ENCODE measurements at places on chromosomes 12 and 14. TPM values are rescaled to one million over a fixed set of nuclear protein-coding genes. Genes with fewer than 3 reads are reported as not detected.
A peak's percentile ranks its signal among the peaks of the same experiment; 100 is the strongest.

GRCh38 chr14:100239840-100240667 is 1.1 kb downstream of the YY1 start:
- DNase-seq: peak; percentile 78

DNA sequence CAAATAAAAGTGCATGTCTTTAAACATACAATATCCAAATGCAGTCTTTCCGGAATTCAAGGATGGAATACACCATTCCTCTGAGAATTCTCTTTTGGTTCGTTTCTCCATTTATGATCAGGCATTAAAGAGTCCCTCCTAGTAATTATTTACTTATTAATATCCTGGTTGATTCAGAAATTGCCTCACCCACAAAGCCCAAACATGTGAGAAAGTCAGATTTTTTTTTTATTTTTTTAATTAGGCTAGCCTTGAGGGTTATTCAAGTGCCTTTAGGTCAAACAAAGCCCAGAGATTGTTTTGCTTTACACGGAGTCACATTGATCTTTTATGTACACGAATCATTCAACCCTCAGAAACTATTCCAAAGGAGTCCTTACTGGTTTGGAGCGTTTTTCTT is 6.4 kb upstream of the TSPAN8 start:
- DNase-seq: no peak

DNA sequence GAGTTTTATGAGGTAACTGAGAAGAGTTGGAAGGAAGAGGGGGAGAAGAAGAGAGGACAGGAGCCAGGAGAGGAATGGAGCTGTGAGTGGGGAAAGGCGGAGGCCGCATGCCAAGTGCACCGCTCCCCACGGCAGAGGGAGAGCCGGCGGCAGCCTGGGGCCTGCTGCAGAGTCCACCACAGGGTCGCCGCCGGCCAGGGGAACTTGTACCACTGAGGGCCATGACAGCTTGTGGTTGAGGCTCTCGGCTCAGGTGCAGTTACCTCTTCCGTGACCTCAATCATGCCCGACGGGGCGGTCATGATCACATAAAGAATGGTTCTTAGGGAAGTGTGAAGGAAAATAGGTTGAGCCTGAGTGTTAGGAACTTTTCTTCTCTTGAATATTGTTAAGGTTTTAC is 325.0 kb downstream of the SNAPC1 start:
- no peak for DNase-seq

DNA sequence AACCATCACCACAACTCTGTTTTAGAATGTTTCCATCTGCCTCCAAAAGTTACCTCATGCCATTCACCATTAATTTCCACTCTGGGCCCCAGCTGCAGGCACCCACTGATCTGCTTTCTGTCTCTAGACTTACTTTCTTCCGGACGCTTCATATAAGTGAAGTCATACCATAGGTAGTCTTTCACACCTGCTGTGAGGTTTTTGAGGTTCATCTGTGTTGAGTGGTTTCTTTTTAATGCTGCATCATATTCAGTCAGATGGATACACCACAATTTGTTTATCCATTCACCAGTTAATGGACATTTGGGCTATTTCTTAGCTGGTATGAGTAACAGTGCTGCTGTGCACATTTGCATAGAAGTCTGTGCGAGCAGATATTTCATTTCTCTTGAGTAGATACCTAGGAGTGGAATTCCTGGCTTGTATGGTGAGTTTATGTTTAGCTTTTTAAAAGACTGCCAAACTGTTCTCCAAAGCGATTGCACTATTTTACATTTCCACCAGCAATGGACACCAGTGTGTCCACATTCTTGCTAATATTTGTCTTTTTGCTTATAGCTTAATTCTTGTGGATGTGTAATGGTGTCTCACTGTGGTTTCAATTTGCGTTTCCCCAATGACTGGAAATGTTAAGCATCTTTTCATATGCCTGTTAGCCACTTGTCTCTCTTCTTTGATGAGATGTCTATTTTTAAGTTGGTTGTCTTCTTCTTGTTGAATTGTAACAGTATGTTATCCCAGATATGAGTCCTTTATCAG is 48.3 kb downstream of the ZFYVE21 start:
- DNase-seq: no peak

- DNase-seq: no peak
These were observed 2.1 kb downstream of the WNK1 start for GRCh38 chr12:754473-754820.

- DNase-seq: peak; percentile 69
These were observed 50.9 kb upstream of the VASH1 start for GRCh38 chr14:76710056-76711010.

DNA sequence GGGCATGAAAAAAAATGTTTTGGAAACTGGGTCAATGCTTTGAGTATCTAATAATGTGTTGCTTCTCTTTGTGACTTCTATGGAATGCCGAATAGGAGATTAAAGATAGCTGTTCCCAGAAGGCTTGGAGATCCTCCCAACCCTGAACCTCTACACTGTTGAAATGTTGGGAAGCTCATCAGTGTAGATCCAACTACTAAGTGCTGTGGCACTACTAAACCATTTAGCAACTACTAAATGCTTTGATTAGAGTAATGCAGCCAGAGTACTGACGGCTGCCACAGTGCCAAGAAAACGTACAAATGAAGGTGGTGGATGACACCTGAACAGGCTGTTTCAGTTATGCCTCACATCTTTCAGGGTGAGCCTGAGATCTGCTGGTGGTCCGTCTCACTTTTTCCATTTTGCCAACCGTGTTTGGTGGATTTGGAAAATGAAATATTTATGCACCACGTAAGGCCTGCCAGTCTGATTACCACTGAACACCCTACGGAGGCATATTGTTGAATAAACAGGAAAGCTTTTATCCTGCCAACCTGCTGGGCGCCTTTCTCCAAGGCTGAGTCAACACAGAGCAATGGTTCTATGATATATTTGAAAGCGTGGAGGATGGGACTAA is 938.0 kb upstream of the FLRT2 start:
- no peak for DNase-seq

- no peak for DNase-seq
These were observed 274.4 kb downstream of the LRIG3 start for GRCh38 chr12:58645946-58646345.

Gene NXPH4
- 15.1 TPM for total RNA-seq

- peak; percentile 51 for DNase-seq
These were observed 61.8 kb downstream of the LRRK2 start for GRCh38 chr12:40286583-40286982.

Gene TESPA1
- total RNA-seq: not detected

GRCh38 chr12:29082522-29082921 is 66.6 kb upstream of the FAR2 start:
- no peak for DNase-seq

Gene IFNG-AS1
- not detected for total RNA-seq
